ENCODE measurements at places on chromosomes 13 and 19. TPM values are rescaled to one million over a fixed set of nuclear protein-coding genes. Genes with fewer than 3 reads are reported as not detected.

- no peak for DNase-seq
These were observed 38.7 kb upstream of the PCDH8 start for GRCh38 chr13:52887165-52887564.

GRCh38 chr13:31797154-31797775 lies 57.9 kb downstream of the RXFP2 start:
- no peak for DNase-seq

GRCh38 chr13:74966814-74967424 lies 515.0 kb downstream of the TBC1D4 start:
- peak; percentile 59 for DNase-seq

GRCh38 chr13:22903301-22903700 lies 277.5 kb upstream of the SGCG start:
- DNase-seq: no peak

MAB21L1 gene
- not detected for polyA plus RNA-seq

CBARP gene
- 8.7 TPM for polyA plus RNA-seq
